ENCODE measurements at places on chromosomes 12 and 14.

DNA sequence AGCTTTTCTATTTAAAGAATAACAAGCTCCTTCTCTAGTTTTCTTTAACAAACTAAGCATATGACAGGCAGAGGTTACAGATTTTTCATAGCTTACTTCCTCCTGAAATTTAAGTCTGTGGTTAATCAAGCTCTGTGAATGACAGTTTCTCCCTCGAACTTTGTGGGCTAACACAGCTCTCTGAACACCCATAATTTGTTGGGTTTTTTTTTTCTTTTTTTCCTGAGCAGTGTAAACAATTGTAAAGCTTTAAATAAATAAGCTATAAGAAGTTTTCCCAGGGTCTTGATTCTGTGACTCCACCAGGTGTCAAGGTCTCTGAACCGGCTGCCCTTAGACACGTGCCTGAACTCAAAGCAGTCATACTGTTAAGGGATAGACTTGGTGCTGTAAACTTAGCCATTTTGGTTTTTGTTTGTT, 128.1 kb upstream of the AMIGO2 start:
- DNase-seq: no peak

GRCh38 chr12:92845329-92845728, 83.8 kb downstream of the EEA1 start:
- DNase-seq: no peak

DNA sequence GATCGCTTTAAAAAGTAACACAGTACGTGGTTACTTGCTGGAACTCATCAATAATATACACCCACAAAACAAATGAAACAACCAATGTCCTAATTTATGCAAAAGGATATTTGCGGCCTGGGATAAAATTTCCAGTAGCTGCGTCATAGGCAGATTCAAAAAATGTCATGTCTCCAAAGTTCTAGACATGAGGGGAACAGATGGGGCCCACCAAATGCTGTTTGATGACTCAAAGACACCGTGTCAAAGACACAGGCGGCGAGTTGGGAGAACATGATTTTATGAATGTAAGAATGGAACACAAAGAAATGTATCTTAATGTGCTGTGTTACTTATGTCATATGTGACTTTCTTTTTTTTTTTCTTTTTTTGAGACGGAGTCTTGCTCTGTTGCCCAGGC, 34.3 kb upstream of the NCOR2 start:
- no peak for DNase-seq

DNA sequence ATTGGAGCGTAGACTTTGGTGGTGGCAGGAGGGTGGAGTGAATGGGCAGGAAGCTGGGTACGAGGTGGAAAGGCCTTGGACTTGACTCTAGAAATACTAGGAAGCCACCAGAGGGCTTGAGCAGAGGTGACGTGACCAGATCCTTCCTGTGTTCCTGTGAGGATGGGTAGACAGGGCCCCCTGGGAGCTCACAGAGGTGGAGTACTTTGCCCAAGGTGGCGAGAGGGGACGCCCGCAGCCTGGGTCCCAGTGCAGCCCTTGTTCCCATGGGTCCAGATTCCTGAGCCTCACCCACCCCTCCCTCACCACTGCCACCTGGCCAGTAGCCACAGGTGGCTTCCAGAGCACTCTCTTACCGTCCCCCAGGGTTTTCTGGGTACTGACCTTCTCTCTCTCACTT, 89.8 kb downstream of the KIF26A start:
- DNase-seq: no peak

DNA sequence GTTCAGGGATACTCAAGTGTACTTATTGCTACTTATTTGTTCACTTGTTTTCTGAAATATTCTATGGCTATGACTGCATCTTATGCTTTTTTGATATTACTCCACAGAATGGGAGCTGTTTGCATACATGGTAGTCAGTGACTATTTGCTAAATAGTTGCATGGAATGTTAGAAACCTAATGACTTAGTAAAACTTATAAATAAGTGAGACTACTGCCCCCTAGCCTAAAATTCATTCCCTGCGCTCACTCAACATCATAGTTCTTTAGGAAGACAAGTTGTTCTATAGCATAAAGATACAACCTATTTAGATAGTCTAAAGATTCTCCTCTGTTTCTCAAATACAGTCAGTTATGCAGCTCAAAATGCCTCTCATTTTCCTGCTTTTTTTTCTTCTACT, 305.5 kb downstream of the CEP128 start:
- no peak for DNase-seq

- DNase-seq: no peak
Observed at GRCh38 chr12:18066666-18067065, 23.3 kb downstream of the RERGL start.

DNA sequence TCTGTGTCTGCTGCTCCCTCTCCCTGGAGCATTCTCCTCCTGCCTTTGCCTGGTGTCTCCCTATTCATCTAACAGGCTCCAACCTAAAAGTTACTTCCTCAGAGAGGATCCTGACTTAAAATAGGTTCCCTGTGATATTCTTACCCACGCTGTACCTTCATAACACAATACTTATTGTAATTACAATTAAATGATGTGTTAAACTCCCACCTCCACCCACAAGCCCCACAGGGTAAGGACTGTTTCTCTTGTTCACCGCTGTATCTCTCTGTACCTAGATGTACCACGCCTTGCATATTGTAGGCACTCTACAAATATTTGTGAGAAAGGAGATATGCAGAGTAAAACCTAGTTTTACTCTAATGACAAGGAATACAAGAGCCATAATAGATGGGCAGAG, 5.0 kb downstream of the HEBP1 start:
- no peak for DNase-seq

DNA sequence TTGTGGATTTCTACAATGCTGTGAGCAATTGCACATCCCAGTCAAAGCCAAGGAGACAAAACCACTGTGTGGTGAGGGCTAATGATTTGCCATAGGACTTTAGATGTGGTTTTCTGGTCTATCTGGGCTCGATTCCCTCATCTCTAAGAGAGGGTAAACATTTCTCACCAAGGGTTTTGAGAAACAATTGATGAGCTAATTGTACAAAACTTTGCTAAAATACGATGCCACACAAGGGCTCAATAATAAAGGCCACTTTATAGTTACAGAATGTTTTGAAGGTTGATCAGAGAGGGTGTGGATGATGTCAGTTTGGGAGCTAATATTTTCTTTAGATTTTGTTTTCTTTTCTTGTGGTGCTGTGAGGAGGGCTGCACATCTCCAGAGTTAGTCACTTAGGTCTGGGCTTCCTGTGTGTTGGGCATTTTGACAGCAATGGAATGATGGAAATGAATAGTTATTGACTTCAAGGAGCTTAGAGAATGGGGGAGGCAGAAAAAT, 60.8 kb upstream of the SLC38A4 start:
- no peak for DNase-seq

GRCh38 chr12:10140001-10140400, 10.0 kb upstream of the CLEC7A start:
- DNase-seq: no peak

GRCh38 chr14:99261912-99262787, 9.8 kb downstream of the BCL11B start:
- no peak for DNase-seq
